ENCODE measurements at places on chromosomes 4 and X. TPM values are rescaled to one million over a fixed set of nuclear protein-coding genes. Genes with fewer than 3 reads are reported as not detected.

The TCP11X2 gene
- not detected for total RNA-seq

- DNase-seq = no peak
- no peaks in the 10 kb centered on the region for H3K27me3 ChIP-seq
- no peaks in the 10 kb centered on the region for H3K36me3 ChIP-seq
- H3K4me1 ChIP-seq = no peaks in the 10 kb centered on the region
- H3K4me3 ChIP-seq = no peak overlapping the region
- H3K27ac ChIP-seq = no peak overlapping the region
Measured at GRCh38 chr4:73037057-73037456, 32.5 kb downstream of the COX18 start.

DNA sequence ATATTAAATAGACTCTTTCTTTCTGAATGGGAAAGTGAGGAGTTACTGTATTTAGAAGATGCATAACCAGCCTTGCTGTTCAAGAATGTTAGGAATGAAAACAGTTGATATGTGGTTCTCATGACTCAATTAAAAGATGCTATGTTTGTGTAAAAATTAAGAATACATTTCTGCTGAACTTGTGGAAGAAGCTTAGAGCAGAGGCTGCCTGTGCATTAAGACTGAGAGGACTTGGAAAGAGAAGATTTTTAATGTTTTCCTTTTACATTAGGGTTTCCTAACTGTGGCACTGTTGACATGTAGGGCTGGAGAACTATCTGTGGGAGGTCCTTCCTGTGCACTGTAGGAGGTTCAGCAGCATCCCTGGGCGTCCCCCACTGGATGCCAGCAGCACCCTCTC is 137.7 kb downstream of the GPR143 start:
- DNase-seq = no peak
- no peaks in the 10 kb centered on the region for H3K36me3 ChIP-seq
- H3K27ac ChIP-seq = no peak overlapping the region
- H3K4me3 ChIP-seq = no peak overlapping the region

GRCh38 chr4:11138964-11139363 is 289.7 kb downstream of the HS3ST1 start:
- no peaks in the 10 kb centered on the region for H3K4me1 ChIP-seq
- DNase-seq = no peak
- H3K36me3 ChIP-seq = no peaks in the 10 kb centered on the region
- no peak overlapping the region for H3K4me3 ChIP-seq
